Stomach (tissue), 19 donors: ENCODE measurements at places on chromosomes 3 and 15.

GRCh38 chr3:141143517-141143916, 88.1 kb upstream of the PXYLP1 start:
- DNase-seq: no peak

GRCh38 chr3:150925751-150926201, 20.5 kb upstream of the MINDY4B start:
- DNase-seq: peak; percentile 61

DNA sequence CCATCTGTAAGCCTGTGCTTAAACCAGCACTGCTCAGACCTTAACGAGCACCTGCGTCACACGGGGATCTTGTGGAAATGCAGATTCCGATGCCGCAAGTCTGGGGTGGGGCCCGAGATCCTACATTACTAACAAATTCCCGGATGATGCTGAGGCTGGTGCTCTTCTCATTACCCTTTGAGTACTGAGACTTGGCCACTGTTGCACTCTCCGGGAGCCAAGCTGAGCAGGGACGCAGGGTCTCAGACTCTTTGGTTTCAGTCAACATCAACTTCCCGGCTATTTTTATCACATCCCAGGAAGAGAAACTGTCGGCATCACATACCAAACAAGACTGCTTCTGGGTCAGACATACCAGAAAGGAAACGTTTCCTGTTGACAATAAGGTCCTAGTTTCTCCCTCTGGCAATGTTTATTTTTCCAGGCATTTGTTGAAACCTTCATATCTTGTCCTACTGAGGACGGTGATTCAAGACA, 276.6 kb downstream of the SHQ1 start:
- DNase-seq: no peak

DNA sequence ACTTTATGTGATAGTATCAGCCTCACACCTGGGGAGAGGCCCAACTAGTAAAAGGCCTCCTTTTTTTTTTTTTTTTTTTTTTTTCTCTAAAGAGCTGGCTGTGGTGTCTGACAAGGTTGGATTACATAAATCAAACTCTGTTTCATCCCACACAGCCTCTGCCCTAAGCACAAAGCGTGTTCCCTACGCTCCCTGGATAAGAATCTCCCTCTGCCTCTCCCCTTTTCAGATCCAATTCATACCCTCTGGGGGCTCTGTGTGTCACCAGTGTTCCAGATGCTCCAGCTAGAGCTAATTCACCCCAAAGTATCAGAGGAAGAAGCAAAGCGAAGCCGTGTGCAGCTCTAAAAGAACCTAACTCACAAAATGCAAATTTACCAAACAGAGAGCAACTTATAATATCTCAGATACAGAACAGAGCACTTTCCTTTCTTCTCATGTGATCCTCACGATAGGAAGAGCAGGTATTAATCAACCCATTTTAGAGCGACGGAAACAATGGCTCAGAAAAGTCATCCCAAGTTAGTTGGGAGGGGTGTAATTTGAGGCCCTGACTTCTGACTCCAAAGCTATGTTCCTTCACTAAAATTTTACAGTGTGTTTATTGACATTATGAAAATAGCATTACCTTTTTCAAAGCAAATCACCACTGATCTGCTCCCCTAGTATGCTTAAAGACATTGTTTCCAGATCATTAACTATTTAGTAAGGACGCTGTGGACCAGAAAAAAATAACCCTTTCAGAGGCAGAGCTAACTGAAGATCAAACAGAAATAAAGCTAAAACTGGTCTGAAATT, 12.4 kb downstream of the BMF start:
- no peak for DNase-seq

DNA sequence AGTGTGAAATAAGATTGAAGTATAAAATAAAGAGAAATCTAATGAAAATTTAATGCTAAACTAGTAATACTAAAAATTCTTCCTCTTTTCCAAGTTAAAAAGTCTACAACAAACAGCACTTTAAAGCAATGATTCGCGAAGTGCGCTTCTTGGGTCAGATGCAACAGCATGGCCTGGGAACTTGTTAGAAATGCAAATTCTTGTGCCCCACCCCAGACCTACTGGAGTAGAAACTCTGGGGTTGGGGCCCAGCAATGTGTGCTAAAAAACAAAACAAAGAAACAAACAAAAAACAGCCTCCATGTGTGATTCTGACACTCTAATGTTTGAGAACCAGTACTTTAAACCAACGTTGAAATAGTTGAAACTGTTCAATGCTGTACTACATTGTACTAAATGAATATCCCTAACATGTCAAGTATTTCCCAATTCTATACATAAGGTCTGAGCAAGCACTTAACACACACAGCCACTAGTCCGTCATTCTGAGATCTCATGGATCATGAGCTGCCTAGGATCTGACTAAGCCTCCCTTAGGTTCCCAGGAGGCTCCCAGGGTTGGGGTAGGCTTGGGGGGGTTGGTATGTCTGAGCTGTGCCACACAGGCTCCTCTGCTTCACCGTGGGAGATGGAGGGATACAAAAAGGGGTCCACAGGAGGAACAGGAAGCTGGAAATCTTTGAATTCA, 6.1 kb downstream of the RASGRP1 start:
- no peak for DNase-seq

DNA sequence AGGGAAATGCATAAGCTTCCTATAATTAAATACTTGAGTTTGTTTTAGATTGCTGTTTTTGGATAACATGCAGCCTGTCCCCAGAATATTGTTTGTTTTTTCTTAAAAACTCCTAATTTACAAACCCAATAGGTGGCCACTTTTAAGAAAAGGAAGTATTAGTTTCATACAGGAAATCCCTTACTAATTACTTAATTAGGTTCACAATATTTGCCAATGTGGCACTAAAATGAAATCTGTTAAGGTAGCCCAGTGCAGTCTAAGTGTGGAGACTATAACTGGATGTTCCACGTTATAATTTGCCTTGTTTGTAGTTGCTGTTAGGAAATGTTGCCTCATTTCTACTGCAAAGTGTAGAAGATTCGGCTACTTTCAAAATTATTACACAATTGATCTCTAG, 195.8 kb downstream of the BBX start:
- DNase-seq: no peak

GRCh38 chr3:133745981-133746711, at the start of gene TF:
Gene TF, plus strand, starts transcription at chr3:133746393. Its CDS starts 48 bp downstream, at chr3:133746441.
- peak; percentile 50 for DNase-seq

DNA sequence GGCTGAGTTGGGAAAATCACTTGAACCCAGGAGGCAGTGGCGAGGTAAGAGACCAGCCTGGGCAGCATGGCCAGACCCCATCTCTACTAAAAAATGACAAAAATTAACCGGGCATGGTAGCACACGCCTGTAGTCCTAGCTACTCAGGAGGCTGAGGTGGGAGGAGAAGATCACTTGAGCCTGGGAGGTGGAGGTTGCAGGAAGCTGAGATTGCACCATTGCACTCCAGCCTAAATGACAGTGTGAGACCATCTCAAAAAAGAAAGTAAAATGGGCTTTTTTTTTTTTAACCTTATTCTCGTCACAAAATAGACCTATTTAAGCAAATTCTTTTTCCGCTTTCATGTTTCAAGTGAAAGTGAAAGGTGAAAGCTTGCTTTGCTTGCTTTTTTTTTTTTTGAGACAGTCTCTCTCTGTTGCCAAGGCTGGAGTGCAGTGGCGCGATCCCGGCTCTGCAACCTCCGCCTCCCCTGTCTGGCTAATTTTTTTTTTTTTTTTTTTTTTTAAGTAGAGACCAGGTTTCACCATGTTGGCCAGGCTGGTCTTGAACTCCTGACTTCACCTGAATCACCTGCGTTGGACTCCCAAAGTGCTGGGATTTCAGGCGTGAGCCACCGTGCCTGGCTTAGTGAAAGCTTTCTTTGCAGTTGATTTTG, 3.6 kb downstream of the PDIA3 start:
- peak; percentile 34 for DNase-seq

- no peak for DNase-seq
These were observed 194.5 kb upstream of the LRTM1 start for GRCh38 chr3:55122312-55122711.

GRCh38 chr3:139533781-139534454, 5.6 kb downstream of the RBP1 start:
- peak; percentile 90 for DNase-seq
